Activated T-cell treated with anti-CD3 and anti-CD28 coated beads, Interleukin-2, amount 50 U/mL, for 72 hours (primary cell): ENCODE measurements at places on chromosomes 7 and 10. TPM values are rescaled to one million over a fixed set of nuclear protein-coding genes. Genes with fewer than 3 reads are reported as not detected.

DNA sequence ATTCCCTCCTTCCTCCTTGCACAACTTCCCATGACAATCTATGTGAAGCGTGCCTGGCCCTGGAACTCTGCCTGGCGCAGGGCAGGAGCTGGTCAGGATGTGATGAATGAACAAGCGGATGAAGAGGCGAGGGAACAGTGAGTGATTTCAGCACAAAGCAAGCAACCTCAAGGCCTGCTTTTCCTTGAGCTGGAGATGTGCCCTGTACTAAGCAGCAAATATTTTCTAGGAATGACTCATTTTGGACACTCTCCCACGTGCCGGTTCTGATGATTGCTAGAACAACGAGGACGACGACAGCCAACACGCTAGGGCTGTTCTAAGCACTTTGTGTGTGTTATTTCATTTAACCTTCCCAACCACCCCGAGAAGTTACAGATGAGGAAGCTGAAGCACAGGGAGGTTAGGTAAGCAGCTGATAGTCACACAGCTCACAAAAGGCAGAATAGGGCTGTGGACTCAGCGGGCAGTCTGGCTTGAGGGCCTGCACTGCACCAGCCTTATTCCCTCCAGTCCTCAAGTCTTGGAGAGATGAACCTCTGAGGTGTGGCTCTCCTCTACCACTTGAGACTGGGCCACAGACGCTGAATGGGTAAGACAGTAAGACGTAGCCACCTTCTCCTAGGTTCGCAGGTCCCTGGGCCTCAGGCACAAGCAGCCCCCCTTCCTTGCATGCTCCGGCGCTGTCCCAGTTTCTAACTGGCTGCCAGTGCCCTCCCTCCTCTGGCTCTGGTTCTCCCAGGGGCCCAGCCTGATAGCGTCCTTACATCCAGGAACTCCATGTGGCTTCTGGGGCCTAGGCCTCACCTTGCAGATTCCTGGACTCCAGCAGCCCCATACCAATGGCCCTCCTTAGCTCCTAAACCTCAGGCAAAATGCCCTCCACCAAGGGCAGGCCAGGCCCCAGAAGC is 59.0 kb downstream of the YKT6 start:
- DNase-seq: no peak

DNA sequence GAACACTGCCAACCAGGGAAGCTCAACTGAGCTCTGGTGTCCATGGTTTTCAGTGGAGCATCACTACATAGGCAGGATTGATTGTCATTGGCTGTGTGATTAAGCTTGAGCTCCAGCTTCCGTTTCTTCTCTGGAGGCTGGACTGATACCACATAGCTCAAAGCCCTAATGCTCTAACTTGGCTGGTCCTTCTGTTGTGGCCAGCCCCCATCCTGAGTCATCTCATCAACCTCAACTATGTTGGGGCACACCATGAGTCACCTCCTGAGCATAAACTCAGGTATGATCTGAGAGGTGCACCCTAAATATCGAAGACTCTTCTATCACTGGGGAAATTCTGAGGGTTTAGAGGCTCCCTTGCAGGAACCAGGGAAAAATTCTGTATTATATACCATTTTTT is 114.5 kb upstream of the INHBA start:
- peak; percentile 30 for DNase-seq

GRCh38 chr10:12512332-12513002 is 163.1 kb downstream of the CAMK1D start:
- no peak for DNase-seq

GRCh38 chr7:36262309-36263094 is 109.4 kb downstream of the EEPD1 start:
- no peak for DNase-seq

DNA sequence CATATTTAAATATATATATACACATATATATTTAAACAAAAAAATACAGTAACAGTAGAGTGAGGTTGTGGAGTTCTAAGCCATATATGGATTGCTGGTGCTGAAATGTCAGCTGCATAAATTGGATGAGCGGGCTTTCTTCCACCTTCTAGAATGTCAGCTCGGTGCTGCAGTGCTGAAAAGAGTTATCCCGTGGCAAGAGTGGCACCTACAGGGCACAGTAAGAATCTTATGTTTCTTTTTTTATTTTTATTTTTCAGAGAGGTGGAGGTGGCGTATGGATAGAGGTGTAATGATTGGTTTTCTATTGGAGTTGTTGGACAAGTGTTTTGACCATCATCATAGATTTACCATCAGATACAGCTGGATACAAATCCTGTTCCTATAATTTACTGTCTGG is 86.2 kb upstream of the DYNC1I1 start:
- DNase-seq: no peak

- DNase-seq: no peak
These were observed 88.0 kb downstream of the PLXDC2 start for GRCh38 chr10:19904202-19904661.

DNA sequence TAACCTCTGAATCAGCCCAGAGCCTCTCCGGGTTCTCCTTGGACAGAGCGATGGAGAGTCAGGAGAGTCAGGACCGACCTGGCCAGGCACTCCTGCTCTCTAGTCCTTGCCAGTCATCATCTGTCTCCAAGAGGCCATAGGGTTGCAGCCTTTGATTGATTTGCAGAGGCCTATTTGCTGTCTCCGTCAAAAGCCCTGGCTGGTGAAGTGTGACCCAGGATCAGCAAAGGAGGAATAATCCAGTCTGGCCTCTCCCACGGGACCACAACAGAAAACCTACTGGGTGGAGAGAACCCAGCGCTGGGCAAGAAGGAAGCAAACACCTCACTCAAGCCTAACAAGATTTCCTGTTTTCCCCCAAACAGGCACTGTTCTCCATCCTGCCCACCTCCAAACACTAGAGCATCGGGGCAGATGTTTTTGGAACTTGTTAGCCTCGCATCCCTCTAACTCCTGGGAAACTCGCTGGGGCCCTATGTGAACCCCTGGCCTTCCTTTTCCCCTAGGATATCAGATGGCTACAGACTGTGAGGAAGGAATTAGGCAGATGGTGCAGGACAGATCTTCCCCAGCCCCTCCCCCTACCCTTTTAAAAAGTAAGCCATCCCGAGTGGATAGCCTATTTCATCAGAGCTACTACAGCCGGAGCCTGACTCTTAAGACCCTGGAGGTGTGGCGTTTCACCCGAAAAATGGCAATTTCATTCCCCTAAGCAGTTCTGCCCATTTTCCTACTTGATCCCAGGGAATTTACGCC is 54.3 kb downstream of the PODXL start:
- DNase-seq: no peak

TMEM184A gene
- not detected for total RNA-seq

PDE1C gene
- not detected for total RNA-seq

NCOA4 gene
- total RNA-seq: 112 TPM

PMS2 gene
- 28.9 TPM for total RNA-seq

ENKUR gene
- not detected for total RNA-seq

MOGAT3 gene
- total RNA-seq: not detected
